ENCODE measurements at places on chromosomes 3 and 15.

DNA sequence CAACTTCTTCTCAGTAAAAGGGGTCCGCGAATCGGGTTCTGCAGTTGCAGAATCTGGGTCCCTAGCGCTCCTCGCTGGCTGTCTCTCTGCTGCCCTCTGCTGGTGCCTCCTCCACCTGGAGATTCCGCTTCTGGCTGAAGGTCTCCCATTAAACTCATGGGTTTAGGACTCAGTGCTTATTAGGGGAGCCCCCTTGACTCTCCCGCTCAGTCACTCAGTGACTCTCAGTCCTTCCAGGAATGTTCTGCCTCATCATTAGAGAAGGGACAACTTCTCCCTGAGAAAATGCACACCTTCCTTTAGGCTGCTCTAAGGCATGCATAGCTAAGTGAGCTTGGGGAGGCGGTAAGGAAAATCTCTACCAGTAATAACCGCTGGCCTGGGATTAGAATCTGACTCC lies 7.1 kb downstream of the CPN2 start:
- peak; percentile 43 for DNase-seq

DNA sequence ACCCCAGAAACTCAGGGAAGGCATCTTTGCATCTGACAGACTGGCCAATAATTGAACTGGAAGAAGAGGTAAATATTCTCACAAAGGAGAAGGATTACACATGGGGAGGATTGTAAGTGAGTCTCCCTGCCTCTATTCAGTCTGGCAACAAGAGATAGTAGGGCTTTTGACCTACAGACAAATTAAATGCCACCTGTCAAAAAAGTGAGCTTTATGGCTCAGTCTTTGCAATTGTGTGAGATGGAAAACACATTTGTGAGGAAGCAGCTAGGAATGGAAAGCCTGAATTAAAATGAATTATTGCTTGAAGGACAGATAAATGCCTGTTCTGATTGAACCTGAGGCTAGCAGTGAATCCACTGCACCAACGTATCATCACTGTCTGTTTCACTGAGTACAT lies 173.3 kb upstream of the GOLIM4 start:
- DNase-seq = no peak

DNA sequence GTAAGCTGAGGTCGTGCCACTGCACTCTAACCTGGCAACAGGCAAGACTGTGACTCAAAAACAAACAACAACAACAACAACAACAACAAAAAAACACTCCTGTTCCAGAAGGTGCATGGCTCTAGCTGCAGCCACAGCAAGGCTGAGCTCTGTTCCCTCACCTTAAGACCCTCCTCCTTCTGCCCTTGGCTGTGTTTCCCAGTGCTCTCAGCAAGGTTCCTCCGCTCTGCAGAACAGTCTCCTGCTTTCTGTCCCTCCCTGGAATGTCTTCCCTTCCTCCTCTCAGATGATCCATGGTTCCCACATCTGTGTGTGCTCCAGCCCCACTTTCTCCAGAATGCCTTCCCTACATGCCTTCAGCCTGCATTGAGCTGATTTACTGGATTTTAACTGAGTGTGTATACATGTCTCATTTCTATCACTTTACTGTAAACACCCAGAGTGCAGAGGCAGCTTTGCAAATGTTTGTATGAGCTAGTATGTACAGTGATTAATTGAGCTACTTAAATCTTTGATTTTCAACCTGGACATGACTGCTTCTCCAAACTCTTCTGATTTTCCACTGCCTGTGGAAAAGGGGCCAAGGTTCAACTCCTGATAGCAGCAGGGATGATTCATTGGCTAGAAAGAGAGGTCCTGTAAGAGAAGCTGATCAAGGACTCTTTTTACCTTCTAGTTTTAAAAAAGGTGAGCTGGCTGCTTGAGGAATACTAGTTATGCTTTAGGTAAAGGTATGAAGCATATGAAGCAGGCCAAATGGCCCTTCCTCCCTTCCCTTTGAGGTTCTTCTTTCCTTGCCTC lies 14.7 kb downstream of the ANKUB1 start:
- DNase-seq = no peak

DNA sequence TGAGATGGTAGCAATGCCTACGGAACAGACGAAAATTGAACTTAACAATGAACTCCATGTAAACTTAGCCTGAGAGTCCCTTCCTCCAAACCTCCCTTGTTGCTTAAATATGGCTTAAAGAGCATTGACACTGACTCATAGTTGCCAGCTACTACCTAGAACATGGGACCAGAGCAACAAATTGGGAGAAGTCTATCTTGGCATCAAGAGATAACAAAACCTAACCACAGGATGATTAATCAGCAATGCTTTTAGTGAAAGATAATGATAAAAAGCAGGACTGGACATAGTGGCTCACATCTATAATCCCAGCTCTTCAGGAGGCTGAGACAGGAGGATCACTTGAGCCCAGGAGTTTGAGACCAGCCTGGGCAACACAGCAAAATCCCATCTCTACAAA lies 117.8 kb upstream of the MNS1 start:
- no peak for DNase-seq

DNA sequence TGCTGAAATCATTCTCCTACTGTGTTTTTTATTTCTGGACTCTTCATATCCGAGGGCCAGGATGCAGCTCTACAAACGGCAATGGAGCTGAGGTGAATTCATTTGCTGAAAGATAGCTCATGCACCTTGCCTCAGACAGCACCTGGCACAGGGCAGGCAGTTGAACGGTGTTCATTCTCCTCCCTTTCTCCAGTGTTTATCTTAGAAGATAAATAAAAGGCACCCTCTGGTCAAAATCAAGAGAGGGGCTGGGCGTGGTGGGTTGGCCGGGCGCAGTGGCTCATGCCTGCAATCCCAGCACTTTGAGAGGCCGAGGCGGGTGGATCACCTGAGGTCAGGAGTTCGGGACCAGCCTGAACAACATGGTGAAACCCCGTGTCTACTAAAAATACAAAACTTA lies 79.3 kb upstream of the LMOD3 start:
- DNase-seq = no peak

DNA sequence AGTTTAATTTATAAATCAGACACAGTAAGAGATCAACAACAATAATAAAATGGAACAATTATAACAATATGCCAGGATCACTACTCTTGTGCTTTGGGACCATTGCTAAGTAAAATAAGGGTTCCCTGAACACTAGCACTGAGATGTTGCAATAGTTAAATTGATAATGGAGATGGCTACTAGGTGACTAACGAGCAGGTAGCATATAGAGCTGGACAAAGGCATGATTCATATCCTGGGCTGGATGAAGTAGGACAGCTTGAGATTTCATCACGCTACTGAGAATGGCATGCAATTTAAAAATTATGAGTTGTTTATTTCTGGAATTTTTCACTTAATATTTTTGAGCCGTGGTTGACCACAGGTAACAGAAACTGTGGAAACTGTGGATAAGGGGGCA lies 20.7 kb upstream of the MYZAP start:
- no peak for DNase-seq

- no peak for DNase-seq
These were observed at the start of gene CIDEC for GRCh38 chr3:9879830-9880549. CIDEC (minus strand) TSS chr3:9880253; CDS start chr3:9878486, 1,767 bp downstream.

DNA sequence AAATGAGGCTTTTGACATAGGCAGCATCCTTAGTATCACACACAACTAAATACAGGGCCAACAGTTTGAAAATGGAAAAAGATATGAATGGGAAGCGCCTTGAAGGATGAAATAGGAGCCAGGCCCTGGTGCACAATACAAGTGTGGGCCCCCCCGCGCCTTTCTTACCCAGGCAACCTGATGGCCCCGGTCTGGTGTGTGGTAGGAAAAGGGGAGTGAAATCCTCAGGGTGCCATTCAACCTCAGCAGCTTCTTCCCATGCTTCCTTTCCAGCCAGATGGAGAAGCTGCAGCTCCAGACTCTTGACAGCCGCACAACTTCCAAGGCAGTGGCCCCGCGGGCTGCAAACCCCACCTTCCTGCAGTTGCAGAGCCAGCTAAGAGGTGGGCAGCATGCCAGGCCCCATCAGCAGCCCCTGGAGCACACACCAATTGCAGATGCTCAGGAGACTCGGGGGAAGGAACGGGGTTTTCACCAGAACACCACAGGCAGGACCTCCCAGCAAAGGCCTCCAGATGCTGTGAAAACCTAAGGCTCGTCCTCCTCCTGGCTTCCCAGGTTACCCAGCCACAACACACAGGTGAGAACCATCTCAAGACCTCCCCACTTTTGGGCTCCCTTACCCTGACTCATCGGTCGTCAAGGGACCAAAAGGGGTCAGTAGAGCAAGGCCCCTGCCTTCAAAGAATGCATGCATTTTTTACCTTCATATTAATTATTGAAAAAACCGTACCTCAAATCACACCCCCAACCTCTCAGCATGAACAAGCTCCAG lies 101.6 kb downstream of the CPN2 start:
- no peak for DNase-seq

DNA sequence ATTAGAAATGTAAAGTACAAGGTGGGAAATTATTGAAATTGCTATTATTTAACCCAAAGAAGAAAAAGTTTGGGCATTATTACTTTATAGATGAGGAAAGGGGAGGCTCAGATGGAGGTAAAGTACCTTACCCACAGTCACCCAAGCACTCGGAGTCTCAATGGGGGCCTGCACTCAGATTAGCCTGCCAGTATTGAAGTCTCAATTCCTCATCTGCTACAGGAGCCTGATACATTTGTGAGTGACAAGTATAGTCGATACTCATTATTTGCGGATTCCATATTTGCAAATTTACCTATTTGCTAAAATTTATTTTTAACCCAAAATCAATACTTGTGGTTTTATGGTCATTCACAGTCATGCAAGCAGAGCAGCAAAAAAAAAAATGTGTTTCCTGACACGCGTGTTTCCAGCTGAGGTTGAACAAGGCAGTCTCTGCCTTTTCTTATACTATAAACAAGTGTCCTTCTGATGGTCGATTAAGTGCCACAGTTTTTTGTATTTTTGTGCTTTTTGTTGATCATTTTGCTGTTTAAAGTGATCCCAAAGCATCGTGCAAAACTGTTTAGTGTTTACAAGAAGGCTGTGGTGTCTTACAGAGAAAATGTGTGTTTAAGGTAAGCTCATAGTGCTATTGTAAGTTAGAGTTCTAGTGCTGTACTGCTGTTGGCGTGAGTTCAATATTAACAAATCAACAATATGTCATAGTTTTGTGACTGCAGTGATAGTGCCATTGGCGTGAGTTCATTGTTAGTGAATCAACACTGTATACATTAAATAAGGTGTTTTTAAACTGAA lies 48.0 kb downstream of the ARHGEF26 start:
- no peak for DNase-seq

- DNase-seq = no peak
These were observed 357.2 kb downstream of the PDCD6IP start for GRCh38 chr3:34155666-34156065.

- DNase-seq = peak; percentile 59
These were observed 12.5 kb upstream of the MORF4L1 start for GRCh38 chr15:78859971-78860719.

- DNase-seq = no peak
These were observed 610.6 kb upstream of the CFAP20DC start for GRCh38 chr3:59660376-59660775.

DNA sequence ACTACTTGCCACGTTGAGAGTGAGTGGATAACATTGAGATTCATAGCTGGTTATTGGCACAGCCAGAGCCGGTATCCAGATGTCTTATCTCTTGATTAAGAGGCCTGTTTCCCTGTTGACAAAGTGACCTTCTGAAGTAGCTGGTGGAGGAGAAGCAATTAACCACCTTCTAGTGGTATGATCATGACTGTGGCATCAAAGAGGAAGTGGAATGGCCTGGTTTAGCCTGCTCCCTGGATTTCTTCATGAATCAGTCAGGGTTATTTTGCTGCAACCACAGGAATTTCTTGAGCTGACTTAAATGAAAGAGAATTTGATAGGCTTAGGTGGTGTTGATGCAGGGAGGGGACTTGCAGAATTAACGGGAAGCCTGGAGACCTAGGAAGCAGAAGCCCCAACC lies 398.3 kb downstream of the MFSD1 start:
- no peak for DNase-seq

DNA sequence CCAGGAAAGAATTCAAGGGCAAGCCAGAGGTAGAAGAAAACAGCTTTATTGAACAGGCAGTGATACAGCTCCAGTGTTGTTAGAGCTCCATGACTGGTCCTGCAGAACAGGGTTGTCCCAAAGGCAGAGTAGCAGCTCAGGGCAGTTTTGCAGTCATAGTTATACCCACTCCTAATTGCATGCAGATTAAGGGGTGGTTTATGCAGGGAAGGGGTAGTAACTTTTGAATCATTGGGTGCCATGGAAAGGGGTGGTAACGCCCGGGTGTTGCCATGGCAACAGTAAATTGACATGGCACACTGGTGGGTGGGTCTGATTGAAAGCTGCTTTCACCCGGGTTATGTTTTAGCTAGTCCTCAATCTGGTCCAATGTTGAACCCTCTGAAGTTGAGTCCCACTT lies 9.7 kb upstream of the RAB6B start:
- DNase-seq = no peak

DNA sequence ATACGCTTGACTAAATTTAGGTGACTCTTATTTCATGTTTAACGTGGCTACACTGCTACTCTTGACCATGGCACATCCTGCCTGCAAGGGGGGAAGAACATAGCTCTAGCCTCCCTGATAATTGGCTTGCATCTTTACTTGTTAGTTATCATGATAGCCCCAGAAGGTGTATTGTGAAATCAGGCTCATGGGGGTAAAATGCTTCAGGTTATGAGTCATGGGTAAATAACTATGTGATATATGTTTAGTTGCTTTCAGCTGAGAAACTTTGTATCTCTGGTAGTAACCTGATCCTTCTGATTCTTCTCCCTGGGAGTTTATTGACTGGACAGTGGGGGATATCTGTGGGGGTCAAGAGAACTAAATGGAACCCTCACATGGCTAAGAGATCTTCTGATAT lies 660.8 kb upstream of the UBE2E2 start:
- DNase-seq = no peak

DNA sequence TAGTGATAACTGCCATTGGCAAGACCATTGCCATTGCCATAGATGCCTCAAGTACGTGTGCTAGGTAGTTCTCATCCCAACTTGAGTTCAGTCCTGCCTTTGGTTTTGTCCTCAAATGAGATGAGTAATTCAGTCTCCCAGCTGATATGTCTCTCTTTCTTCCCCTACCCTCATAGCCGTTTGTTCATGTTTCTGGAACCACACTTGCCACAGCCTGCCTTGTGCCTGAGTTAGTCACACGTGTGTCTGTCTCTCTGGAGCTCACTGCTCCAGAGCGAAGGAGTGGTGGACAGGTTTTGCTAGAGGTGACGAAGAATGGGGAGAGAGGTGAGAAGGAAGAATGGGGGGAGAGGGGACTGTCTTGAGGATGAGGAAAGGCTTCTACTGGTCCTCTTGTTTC lies 88.0 kb upstream of the IGF1R start:
- no peak for DNase-seq

GRCh38 chr15:74454764-74455500 lies 6.0 kb downstream of the UBL7 start:
- no peak for DNase-seq

DNA sequence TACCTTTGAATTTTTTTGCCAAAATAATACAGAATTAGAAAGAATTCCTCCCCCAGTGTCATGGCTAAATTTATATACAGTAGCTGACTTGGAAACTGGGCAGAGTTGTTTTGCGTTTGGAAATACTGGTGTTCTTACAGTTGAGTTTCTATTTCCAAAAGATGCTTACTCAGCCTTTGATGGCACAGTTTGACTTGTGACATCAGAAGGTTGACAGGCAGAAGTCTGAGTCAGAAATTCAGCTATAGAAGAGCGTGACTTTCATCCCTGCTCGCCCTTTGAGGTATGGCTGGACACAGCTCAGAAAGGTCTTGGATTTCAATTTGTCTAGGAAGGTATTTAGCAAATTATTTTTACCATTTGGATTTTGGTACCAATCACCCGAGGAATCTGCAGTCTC lies 175.8 kb downstream of the VGLL4 start:
- DNase-seq = no peak

All from posterior cingulate gyrus (tissue), 11 donors.